Stimulated activated CD8-positive, alpha-beta memory T cell treated with anti-CD3 and anti-CD28 coated beads, Interleukin-4, amount 100 ng/mL, for 24 hours (primary cell): ENCODE measurements at places on chromosomes 1 and 21.
A peak's percentile ranks its signal among the peaks of the same experiment; 100 is the strongest.

DNA sequence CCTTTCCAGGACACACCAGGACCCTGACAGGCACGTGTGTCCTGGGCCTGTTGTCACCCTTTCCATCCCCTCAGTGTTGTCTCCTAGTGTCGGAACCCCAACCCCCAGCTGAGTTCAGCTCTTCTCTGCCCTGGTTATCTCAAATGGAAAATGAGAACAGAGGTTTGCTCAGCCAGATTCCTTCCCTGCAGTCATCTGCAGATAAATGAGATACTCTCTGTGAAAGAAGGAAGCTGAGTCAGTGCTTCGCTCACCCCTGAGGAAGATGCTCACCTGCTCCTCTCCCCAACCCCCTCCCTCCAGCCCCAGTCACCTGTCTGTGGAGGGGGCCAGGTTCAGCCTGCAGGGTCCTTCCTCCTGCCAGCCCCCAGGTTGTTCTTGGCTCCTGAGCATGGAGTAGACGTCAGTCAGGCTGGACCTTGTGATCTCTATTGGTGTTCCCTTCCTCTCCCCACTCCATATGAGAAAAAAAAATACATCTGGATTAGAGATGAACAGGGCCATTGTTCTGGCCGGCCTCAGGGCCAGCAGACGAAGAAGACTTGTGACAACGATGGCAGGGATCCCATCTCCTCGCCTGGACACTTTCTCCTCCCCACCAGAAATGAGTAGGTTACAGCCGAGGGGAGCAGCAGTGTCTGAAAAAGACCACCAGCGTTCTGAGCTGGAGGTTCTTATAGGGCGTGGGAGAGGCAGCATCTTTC, 20.9 kb downstream of the PHGDH start:
- no peak for DNase-seq

DNA sequence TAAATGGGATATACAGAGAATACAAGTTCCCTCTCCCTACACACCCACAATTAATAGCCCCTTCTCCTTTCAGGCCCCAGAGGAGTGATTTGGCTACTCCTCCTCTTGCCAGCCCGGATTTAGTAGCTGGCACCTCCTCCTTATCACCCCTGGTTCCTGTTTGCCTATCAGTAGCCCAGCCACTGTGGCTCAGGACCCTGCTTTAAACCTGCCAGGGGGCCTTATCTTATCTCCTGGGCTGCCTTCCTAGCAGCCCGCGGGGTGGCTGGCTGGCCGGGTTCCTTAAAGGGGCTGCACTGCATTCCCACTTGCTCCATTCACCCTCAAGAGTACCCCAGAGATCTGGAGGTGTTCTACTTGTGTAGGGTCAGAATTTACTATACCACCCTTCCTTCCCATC, 70.4 kb downstream of the PLEKHA6 start:
- no peak for DNase-seq

DNA sequence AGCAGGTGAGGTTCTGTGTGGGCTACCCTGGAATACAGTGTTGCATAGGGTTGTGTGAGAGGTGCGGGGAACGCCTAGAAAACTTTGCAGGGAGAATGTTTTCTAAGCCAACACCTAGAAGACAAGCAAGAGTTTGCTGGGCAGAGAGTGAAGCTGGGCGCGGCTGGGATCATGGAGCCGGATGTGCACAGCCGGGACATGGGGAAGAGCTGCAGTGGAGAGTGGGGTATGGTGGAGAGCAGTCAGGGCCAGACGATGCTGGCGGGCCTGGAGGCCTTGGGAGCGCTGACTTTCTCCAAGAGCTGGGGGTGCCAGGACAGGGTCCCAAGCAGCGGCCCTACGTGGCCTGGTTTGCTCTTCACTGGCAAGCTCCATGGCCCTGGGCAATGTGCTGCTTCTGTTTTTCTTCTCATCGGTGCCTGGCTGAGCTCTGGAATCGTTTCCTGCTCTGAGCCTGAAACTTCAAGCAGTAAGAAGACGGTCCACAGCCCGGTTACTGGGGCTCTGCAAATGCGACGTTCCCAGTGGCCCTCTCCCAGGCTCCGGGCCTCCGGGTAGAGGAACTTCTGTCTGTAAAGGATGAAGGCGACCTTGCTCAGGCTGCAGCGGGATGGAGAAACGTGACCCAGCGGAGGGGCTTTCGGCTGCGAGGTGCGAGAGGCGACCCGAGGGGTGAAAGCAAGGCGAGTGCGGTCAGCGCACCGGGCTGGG, 51.9 kb upstream of the CD34 start:
- peak; percentile 1 for DNase-seq

- DNase-seq: no peak
Measured at GRCh38 chr21:26320596-26320995, 150.0 kb upstream of the APP start.

DNA sequence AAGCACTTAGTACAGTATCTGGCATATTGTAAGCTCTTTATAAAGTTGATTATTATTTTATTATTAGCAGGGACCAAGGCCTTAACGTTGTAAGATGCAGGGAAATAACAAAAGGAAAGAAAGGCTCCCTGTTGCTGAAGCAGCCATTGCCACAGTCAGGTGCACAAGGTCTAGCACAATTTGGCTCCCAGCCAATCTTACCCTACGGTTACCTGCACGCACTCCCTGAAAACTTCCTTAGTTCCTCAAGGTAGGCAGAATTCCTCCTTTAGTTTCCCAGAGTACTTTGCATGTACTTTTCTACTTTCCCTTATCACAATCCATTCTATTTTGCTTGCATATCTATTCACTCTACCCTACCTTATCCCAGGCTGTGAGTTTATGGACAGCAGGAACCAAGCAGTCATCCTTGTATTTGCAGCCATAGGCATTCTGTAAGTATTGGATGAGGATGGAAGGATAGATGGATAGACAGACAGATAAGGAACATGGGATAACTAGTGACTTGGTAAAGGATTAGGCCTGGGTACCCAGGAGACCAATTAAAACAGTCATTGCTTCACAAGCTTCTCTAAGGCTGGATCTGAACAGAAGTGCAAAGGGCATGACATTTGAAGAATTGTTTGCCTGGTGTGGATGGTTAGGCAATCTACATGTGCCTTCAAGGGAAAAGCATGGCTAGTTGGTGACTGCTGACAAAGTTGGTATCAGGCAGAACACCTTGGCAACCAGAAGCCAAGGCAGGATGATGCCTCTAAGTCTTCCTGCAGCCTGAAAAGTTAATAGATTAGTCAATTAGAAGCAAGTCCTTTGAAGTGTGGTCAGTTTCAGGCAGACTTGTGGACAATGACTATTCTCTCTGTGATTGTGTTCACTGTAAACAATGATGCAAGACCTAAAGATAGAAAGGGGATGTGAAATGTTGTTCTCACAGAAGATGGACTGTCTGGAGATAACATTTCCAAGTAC, 20.8 kb upstream of the JAK1 start:
- DNase-seq: no peak

DNA sequence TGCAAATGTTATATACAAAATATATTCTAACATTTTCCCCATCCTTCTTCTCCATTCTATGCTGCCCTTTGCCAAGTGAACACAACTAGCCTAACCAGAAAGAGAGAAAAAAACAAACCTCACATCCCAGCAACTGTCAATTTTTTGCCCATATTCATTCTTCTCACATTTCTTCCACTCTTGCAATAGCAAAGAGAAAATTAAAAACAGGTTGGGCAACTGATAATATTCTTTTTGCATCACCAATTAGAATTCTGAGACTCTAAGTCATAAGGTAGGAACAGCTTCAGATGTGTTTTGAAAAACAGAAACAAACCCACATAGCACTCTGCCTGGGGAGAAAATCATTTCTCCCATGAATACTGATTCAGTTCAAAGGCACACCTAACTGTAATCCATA, 25.2 kb upstream of the EXO1 start:
- no peak for DNase-seq

GRCh38 chr1:211492511-211493132, 660 bp upstream of the RD3 start:
- DNase-seq: no peak

DNA sequence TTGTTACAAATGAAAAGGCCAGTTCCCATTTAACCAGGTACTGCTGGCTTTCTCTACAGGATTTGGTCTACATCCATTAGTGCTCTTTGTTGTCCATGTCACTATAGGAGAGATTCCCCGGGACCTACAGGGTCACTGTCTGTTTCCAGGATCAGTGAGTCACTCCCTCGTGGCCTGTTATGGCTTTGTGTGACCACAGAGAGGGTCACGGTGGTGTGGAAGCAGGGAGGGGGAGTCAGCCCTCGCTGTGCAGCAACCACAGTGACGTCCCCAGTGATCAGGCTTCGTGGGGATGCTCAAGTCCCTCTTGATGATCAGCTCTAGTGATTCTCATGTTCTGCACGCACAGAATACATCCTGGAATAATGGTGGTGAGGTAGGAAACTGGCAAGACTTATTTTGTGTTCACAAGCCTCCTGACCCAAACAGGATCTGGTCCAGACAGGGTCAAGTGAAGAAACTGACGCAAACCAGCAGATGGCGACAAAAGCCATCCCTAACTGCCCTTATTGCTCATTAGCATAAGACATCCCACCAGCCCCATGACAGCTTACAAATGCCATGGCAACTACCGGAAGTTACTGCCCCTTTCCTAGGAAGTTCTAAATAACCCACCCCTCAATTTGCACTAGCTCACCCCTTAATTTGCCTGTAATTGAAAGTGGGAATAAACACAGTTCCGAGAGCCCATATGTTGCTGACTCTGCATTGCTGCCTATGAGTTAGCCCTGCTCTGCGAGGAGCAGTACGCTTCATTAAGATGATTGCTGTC, 98.5 kb downstream of the DISC1 start:
- DNase-seq: no peak

- no peak for DNase-seq
Measured at GRCh38 chr1:197595304-197595904, 179.9 kb downstream of the DENND1B start.
